Occipital lobe (tissue), 3 donors: ENCODE measurements at places on chromosomes 16 and 17. TPM values are rescaled to one million over a fixed set of nuclear protein-coding genes. Genes with fewer than 3 reads are reported as not detected.

GRCh38 chr17:58947411-58947810 is 159.3 kb downstream of the TRIM37 start:
- DNase-seq: no peak

DNA sequence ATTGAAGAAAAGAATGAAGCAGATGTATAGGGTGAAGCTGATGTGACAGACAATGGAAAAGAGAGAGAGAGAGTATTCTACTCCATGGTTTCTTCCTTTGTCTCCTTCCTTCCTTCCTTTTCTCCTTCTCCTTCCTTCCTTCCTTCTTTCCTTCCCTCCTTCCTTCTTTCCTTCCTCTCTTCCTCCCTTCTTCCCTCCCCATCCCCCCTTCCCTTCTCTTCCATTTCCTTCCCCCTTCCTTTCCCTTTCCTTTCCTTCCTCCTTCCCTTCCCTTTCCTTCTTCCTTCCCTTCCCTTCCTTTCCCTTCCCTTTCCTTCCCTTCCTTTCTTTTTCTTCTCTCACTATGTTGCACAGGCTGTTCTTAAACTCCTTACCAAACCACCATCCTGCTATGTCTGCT is 55.7 kb upstream of the GPR139 start:
- no peak for DNase-seq

DNA sequence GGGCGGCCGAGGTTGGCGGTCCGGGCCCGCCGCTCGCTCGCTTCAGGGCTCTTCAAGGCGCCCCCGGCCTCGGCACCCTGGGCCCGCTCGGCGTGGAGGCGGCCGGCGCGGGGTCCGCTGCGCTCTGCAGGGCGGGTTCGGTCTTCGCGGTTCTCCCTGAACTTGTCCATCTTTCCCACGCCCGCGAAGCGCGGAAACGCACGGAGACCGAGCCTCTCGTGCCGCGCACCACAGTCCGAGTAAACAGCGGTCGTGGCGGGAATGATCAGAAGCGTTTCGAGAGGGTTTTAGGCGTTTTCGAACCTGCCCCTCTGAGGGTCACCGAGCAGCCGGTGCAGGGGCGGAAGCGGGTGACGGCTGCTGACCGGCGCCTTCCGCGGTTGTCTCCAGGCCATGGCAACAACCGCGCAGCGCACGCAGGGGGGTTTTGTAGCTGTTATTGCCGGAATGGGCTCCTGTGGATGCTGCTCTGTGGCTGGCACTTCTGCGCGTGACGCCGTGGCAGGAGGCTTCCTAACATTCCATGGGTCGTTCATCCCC is 414 bp downstream of the NARF start:
- DNase-seq: no peak

DNA sequence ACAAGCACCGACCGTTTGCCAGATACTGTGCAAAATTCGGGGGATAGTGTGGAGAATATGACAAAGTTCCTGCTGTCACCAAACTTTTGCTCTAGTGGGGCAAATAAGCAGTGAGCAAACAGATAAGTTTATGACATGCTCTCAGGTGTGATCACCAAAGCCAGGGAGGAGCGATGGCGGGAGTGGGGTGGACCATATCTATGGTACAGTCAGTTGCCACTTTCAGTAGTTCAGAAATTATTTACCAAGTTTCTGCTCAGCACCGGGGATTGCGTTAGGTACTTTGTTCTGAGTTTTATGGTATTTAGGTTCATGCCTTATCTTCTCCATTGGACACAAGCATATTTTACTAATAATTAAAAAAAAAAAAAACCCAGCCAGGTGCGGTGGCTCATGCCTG is 11.9 kb downstream of the MSI2 start:
- DNase-seq: no peak

Gene MYH13
- total RNA-seq: not detected

DNA sequence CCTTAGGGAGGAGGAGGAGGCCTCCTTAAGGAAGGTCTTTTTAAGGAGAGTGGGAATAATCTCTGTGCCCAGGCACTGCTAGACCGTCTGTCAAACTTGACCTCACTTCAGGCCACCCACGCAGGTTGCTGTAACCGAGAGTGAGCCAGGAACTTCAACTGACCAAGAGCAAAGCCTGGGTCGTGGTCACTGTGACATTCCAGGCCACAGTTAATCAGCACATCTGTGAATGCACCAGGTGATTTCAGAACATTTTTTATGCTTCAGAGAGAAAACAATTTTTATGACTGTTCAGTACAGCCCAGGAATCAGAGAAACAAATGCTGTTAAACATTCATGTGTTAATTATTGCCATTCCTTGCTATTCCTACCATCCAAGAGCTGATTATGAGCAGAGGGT is 226.6 kb upstream of the ASIC2 start:
- DNase-seq: no peak
